ENCODE measurements at places on chromosomes 4 and X.

- DNase-seq: no peak
Measured at GRCh38 chr4:147477439-147477838, 3.5 kb upstream of the EDNRA start.

- no peak for DNase-seq
Measured at GRCh38 chr4:177155454-177155853, 154.2 kb upstream of the NEIL3 start.

DNA sequence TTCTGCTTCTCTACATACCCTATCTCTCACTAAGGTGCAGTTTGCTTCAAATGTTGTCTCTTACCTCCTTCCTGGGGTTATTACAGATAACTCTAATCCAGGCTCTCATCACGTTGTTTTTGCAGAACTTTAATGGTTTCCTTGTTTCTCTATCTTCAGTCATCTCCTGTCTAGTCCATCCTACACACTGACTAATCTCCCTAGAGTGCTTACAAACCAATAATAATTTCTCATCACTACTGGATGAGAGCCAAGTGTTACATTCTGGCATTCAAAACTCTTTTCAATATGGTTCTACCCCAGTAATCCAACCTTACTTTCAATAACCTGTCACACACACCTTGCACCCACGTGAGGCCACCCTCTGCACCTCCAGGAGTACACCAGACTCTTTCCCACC is 86.1 kb downstream of the SYNPO2 start:
- no peak for DNase-seq

GRCh38 chr4:152014280-152014679 is 253.5 kb upstream of the GATB start:
- peak; percentile 53 for DNase-seq

DNA sequence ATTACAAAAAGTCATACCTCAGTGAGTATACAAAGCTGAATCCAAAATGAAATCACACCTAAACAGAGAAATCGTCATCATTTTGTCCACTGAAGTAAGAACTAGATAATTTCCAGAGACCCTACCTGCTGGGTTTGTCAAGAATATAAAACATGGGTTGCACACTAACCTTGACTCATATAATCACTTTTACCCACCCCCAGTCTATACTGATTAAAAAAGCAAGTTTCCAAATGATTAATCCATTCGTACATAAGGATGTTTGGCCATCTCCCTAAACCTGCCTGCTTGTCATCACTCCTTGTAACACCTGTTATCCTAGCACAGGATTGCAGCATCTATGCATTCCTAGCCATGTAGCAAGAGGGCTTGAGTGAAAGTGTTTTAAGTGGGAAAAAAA is 4.7 kb downstream of the RAP2C start:
- no peak for DNase-seq

GRCh38 chr4:40559585-40560465 is 69.8 kb downstream of the RBM47 start:
- no peak for DNase-seq

DNA sequence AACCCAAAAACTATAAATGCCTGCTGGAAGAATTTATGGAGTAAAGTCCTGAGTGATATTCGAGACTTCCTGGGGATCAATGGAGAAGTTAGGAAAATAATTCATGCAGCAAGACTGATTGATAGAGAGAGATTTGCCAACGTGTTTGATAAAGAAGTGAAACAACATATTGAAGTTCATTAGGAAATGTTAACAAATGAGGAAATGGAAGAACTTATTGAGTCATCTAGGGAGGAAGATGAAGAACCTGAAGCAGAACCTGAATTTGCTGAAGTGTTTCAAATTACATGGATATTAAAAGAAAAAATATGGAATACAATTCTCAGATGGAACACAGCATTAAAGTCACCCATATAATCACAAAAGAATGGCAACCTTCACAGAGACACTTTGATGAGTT is 39.0 kb downstream of the DDX60 start:
- DNase-seq: no peak

- DNase-seq: no peak
Measured at GRCh38 chrX:27823812-27824211, 16.0 kb downstream of the MAGEB10 start.

GRCh38 chrX:101691835-101692234 is 32.2 kb upstream of the ARMCX2 start:
- no peak for DNase-seq

DNA sequence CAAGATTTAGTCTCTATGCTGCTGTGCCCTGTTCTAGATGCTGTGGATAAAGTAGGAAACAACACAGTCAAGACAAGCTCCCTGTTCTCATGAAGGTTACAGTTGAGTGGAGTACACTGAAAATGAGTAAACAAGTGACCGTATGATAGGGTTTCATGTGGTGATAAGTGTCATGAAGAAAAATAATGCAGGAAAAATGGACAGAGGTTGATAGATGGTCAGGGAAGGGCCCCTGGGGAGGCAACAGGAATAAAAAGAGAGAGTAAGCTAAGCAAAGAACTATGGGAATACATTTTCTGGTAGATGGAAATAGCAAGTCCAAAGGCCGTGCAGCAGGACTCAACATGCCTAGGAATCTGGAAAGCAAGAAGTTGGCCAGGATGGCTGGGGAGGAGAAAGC is 394.0 kb downstream of the DTHD1 start:
- DNase-seq: no peak

GRCh38 chrX:140163371-140164159 is 198.2 kb upstream of the CXorf66 start:
- no peak for DNase-seq

DNA sequence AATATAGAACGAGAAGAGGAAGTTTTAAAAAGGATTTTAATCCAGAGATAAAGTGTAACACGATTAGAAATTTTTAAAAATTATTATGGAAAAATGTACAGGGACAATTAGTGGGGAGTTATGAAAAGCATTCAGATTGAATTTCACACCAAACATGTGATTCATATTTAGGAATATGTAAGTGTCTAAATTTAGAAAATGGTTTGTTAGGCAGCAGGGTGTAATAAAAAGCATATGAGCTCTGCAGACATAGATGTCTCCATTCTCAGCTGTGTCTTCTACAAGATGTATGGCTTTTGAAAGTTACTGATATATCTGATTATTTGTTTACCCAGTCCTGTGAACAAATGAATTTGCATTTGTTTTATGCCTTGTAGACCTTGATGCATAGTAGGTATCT is 638.9 kb upstream of the AGA start:
- DNase-seq: no peak

- DNase-seq: no peak
Measured at GRCh38 chrX:103423955-103424638, 47.8 kb downstream of the BEX3 start.

- DNase-seq: no peak
Measured at GRCh38 chrX:116267511-116268040, 97.0 kb downstream of the AGTR2 start.

GRCh38 chrX:15737190-15737958 is 696 bp upstream of the CA5B start:
- peak; percentile 52 for DNase-seq

DNA sequence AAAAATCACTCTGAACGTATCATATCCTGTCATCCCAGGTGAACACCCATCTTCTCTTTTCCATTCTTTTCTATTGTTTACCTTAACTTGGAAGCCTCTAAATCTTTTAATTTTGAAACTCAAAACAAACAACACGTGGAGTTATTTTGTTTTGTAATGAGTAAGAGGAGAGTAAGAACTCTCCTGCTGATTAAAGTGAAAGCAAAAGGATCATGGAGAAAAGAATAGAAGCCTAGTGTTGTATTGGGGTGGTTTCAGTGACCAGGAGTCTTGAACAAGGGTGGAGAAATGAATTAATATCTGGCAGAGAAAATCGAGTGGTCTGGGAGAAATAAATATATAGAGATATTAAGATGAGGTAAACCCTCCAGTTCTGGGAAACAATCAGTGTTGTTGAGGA is 237.4 kb upstream of the UGT8 start:
- DNase-seq: no peak

GRCh38 chrX:136493011-136493410 is 4.4 kb upstream of the HTATSF1 start:
- no peak for DNase-seq

GRCh38 chr4:128528793-128529553 is 241.4 kb upstream of the PGRMC2 start:
- DNase-seq: no peak

DNA sequence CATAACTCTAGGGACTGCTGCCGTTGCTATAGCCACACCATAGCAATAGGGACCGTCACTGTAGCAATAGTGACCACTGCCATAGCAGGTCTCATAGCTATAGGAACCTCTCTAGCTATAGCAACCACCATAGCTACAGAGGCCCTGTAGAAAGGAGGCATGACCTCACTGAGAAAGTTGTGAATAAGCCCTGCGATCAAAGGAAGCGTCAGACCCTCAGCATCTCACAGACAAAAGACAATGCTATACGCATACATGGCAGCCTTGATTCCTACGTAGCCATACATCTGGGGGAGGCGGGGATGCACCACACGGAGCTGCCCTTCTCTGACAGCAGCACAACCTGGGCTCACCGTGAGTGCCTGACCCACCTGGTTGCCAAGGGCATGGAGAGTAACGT is 88.5 kb downstream of the MTMR1 start:
- DNase-seq: no peak

DNA sequence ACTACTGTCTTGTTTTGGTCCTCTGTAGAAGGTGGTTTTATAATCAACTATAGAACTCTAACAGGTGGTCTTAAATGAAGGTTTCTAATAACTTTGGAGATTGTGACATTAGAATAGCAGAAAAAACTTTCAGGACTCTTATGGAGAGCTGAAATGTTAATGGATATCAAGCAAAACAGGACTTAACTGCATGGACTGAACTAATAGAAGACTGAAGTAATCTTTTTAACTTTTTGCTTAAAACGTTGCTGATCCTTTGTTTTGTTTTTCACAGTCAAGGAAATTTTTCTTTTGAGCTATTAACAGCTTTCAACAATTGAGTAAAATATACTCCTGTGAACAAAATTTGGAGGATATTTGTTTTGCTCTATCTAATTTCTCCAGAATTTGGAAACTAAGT is 17.2 kb downstream of the NXT2 start:
- DNase-seq: no peak

DNA sequence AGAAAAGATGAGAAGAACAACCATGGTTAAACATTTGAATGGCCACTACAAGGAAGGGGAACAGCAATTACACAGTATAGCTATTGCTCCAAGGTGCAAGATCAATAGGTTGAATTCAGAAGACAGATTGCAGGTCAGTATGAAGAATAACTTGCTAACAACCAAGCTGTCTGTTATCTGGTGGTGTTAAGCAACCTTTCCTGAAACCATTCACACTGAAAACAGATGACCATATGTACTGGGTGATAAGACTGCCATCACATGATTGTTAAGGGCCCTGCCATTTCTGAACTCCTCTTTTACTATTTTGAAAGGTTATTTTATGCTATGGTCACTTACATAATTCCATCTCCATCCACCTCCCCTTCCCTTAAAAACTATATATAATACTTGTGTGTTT is 6.8 kb downstream of the GABRA3 start:
- DNase-seq: no peak

DNA sequence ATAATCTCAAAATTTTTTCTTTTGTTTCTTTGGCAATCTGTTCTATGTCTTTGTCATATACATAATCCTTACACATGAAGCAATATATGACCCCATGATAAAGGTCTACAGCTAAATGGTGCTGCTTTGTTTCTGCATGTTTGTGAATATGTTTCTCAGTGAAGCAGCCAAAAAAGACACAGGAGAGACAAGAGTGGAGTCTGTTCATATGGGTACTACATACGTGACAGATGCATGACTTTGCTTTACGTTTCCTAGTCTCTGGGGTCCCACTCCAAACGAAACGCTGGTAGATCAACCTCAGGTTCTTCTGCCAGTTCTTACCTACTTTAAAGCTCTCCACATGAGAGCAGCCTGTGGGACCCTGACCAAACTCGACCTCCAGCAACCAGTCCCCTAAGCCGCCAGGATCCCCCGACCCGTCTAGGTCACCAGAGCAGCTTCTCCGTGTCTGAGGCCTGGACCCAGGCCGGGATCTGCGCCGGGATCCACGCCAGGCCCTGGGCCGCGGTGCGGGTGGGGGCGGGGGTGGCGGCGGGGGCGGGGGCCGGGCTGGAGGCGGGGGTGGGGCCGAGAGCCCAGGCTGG is 1.5 kb downstream of the USP51 start:
- DNase-seq: no peak

DNA sequence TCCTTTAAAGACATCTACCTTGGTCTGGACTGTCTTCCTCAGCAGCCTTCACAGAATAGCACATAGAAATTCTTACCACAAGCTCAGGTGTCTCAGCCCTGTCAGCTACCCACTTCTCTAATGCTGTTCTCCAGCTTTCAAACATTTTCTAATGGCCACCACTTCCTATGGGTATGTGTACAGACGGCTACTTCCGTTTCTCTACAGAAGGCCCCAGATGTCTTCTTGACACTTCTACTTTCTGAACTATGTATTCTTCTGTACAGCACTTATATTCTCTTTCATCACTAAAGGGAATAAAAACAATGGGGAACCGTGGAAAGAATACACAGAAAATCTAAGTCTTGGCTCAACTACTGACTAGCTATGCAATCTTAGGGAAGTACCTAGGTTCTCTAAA is 13.3 kb downstream of the OPHN1 start:
- DNase-seq: no peak

DNA sequence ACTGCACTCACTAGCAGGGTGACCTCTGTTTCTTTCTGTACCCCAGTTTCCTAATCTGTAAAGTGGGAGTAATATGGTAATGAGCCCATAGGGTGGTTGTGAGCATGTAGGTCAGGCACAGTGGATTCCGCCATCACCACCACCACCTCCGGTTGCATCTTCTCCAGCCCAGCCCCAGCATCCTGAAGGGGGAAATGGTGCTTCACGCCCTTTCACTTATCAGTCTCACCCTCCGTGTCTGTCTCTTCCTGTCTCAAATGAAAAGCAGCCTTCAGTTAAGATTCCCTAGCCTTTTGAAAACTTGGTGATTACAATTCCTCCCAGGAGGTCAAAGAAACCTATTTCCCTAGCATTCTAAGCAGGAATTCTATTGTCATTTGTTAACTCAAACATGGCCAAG is 16.9 kb upstream of the XPNPEP2 start:
- no peak for DNase-seq
